ENCODE measurements at places on chromosomes 3 and 15. TPM values are rescaled to one million over a fixed set of nuclear protein-coding genes. Genes with fewer than 3 reads are reported as not detected.

Gene FBXO40
- 0.16 TPM for total RNA-seq

GRCh38 chr15:99481113-99481950 lies 84.5 kb upstream of the MEF2A start:
- no peak for ATAC-seq

- no peak for ATAC-seq
Observed at GRCh38 chr15:72265031-72265430, 7.3 kb downstream of the PARP6 start.

GRCh38 chr3:105979961-105980360 lies 111.1 kb upstream of the CBLB start:
- ATAC-seq: no peak

Gene PDIA5
- total RNA-seq: 16.4 TPM

Gene CEP19
- 1.4 TPM for total RNA-seq

Gene MORC1
- not detected for total RNA-seq

DNA sequence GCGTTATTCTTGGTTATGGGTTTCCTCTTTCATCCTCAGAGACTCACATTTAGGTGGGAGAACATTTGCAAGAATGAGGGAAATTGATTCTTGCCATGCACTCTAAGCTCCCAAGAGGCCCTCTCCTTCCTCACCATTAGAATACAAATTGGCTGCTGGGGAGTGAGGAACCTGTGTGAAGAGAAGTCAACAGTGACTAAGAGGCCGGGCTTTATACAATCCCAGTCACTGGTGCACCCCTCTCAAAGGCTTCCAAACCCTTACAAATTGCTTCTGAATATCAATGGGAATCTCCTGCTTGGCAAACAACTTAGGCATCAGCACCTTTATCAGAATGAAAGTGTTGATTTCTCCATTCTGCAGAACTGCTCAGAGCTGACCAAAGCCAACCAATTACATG lies 16.5 kb upstream of the RGMA start:
- ATAC-seq: no peak

DNA sequence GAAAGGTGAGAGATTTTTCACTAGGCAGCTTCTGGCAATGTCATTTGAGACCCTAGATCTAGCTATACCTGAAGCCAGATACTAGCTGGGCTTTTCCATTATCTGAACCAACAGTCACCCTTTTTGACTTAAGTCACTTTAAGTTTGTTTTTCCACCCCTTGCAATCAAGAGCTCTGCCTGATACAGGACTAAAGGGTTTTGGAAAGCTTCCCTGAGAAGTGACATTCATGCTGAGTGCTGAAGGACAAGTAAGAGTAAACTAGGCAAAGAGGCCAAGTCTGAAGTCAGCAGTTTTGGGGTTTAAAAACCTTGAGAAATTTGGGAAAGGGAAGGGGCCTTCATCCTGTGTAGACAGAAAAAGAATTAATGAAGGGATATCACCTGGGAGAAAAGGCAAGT lies 27.1 kb upstream of the CCDC174 start:
- ATAC-seq: no peak

- ATAC-seq: no peak
Observed at GRCh38 chr3:33940149-33940548, 141.7 kb downstream of the PDCD6IP start.

DNA sequence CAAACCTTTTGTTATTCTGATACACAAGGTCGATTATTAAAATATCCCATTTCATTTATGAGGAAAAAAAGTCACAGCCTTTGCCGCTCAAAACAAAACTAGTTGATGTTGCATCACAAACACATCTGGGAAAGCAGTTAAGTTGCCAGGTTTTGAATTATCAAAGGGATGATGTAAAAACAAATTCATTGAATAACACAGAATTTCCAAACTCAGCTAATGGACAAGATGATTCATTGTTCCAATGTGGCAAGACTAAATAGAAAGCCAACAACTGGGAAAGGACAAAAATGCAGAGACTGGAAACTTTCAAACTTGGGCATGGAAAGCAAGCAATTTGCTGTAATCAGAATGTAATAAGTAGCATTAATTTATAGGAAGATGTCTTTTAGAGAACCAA lies 610.0 kb upstream of the ZNF385D start:
- peak; percentile 78 for ATAC-seq

Gene DLL4
- 3.8 TPM for total RNA-seq

DNA sequence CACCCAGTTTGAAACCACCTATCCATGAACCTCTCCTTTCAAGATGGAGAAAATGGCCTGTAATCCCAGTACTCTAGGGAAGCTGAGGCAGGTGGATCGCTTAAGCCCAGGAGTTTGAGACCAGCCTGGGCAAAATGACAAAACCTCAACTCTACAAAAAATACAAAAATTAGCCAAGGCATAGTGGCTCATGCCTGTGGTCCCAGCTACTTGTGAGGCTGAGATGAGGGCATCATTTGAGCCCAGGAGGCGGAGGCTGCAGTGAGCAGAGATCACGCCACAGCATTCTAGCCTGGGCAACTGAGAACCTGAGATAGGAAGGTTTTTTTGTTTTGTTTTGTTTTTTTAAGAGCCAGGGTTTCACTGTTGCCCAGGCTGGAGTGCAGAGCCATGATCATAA lies 5.4 kb downstream of the TKT start:
- ATAC-seq: no peak

DNA sequence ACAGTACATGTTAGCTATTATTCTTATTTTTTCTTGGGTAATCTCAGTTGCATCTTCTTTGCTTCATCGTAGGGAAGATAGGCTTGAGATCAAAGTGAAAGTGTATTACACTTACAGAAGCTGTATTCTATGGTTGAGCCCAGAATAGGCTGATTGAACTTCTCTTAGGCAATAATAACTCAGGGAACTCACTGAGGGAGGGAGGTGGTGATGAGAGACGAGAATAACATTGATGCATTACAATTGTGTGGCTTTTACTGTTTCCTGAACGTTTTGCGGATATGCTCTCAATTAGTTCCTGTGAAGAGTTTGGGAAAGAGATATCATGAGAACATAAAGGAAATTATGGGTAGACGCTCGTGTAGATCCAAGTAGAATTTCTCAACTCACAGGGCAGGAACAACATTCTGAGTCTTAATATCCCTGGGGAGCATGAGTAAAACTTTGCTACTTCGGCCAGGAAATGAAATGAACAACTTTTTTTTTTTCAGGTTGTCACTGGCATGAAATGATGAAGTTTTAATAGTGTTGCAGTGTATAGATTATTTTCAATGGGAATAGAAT lies 302.2 kb downstream of the TUSC7 start:
- no peak for ATAC-seq

Gene MESP2
- not detected for total RNA-seq

GRCh38 chr15:68278345-68278594 lies 725 bp downstream of the FEM1B start:
- ATAC-seq: no peak

GRCh38 chr3:151501171-151501922 lies 40.5 kb upstream of the IGSF10 start:
- no peak for ATAC-seq

DNA sequence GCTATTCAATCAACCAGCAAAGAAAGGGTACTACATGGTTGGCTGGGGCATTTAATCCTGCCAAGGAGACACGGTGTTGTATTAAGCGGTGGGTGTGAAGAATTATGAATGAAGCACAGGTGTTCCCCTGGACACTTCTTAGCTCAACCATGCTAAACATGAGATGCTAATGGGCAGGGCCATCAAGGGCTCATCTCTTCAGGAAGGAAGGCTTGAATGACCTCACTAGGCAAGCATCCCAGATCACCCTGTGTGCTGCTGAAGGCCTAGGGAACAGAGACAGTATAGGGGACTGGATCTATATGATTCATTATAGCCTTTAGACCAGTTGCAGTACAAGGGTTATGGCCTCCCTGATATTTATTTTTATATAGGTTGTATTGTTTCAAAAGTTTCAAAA lies 221.3 kb upstream of the SLCO3A1 start:
- no peak for ATAC-seq

DNA sequence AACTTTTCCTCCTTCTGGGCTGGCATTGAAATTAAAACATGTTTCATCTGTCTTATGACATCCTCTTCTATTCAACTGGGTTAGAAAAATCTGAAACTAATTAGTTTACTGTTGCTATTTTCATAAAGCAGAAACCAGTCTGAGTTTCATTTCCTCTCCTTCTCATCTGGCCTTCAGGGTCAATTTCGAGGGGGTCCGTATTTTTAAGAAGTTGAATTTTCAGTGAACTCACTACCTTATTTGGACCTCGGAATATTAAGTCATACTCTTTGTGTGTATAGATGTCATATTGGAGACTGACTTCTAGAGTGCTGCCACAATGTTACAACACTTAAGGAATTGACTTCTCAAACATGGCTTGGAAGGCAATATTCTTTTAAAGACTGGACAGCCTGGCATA lies 485.9 kb downstream of the SQOR start:
- no peak for ATAC-seq

Gene BMF
- 7.5 TPM for total RNA-seq

Gene PRICKLE2
- total RNA-seq: 77.3 TPM

GRCh38 chr3:53229171-53229570 lies 26.7 kb downstream of the TKT start:
- ATAC-seq: no peak

Gene VGLL3
- 32.2 TPM for total RNA-seq

Gene TMEM158
- 6.5 TPM for total RNA-seq

Gene ARHGAP11A
- total RNA-seq: 1.6 TPM

DNA sequence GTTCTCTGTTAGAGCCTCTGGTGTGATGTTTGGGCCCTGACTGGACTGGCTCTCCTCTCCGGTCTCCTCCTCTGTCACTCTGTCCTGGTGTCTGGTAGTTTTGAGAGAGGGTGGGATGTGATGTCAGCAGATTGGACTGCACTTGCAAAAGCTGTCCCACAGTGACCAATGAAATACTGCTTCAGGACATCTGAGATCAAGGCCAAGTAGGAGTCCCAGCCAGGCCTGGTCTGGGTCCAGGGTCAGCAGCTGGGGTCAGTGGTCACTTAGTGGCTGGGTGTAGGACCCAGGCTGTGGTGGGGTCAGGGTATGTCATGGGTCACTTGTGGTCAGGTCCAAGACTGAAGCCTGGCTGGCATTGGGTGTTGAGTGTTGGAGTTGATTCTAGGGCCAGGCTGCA lies 20.9 kb downstream of the ALDH1L1 start:
- peak; percentile 34 for ATAC-seq

- peak; percentile 50 for ATAC-seq
Observed at GRCh38 chr15:39153716-39154115, 427.2 kb upstream of the THBS1 start.

- ATAC-seq: no peak
Observed at GRCh38 chr15:68184616-68185480, 20.3 kb downstream of the CALML4 start.

- ATAC-seq: no peak
Observed at GRCh38 chr3:132669256-132669777, 9.2 kb downstream of the UBA5 start.

- no peak for ATAC-seq
Observed at GRCh38 chr3:167110901-167111300, 269.2 kb downstream of the ZBBX start.

- no peak for ATAC-seq
Observed at GRCh38 chr15:45849136-45849535, 214.3 kb downstream of the SQOR start.

DNA sequence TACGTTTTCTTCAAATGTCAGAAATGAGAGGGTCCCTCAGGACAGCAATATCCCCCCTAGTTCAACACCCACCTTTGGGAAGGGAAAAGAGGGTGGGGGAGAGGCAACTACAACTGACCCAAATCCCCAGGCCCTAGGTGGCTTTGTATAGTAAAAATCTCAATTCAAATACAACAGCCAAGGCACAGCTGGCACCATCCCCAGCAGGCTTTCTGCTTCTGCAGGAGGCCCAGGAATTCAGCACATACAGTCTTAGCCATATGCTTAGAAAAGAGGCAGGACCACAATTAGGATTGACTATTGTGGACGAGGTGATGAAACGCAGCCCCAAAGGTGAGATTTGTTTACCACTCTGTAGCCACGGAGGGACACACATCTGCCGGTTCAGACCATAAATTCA lies 15.8 kb downstream of the NR2E3 start:
- ATAC-seq: no peak

DNA sequence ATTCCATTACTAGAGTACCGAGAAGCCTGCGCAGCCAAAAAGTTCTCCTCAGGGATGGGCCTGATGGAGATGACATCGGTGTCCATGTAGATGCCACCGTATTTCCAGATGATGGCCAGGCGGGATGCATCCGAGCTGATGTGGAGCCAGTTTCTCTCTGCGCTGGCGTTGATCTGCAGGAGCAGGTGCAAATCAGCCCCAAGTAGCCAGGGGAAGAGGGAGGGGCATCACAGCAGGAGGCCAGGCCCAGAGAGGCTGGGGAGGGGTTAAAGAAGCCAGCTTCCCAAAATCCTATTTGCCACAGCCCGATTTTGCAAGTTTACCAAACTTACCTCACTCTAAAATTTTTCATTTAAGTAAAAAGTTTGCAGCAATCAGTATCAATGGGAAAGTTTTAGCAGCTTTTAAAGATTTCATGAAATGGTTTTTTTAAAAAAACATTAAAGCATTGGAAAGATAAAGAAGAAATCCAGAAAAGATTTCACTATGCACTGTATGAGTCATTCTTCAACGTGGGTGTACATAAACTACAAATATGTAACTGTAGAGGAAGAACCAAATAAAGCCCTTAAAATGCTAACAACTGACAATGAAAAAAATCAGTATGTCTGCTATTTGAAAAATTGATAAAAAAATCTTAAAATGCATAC lies 7.4 kb downstream of the A4GNT start:
- ATAC-seq: no peak

Data from gastroesophageal sphincter (tissue), 4 donors.